ENCODE measurements at places on chromosomes 7 and 10.

GRCh38 chr10:88835910-88836221, 15.8 kb downstream of the ANKRD22 start:
- DNase-seq = no peak

DNA sequence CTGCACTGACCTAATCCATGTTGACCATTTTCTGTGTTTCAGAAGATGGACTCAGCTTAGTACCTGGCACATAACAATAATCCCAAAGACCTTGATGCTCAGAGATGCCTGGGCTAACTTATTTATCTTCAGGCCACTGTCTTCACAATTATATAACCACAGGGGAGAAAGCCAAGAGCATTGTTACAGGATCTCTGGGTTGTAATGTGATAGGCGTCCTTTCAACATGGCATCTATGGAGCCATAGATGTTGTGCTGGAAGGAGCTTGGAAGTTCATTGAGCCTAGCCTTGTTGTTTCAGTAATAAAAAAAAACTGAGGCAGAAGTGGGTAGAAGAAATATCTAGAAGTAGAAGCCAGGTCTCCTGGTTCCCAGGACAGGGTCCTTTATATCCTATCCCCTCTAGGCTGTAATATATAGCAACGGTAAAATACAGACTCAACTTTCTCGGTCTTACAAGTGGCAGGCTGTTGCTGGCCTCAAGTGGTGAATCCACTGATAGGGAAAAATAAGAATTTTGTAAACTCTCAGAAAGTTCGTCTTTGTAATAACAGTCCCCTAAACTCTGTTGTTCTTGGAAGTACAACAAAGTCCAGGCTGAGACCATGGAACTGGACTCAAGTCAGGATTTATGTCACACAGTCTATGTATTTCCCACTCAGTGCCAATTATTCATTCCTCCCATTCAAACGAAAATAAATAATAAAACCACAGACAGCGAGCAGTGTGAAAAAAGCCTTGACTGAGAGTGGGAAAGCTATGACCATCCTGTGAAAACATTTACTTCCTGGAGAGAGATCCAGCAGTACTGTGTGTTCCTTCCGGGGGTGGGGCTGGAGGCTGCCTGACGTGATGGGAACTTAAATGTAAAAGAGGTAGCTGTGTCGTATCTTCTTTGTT, 277.6 kb downstream of the REEP3 start:
- DNase-seq = no peak

DNA sequence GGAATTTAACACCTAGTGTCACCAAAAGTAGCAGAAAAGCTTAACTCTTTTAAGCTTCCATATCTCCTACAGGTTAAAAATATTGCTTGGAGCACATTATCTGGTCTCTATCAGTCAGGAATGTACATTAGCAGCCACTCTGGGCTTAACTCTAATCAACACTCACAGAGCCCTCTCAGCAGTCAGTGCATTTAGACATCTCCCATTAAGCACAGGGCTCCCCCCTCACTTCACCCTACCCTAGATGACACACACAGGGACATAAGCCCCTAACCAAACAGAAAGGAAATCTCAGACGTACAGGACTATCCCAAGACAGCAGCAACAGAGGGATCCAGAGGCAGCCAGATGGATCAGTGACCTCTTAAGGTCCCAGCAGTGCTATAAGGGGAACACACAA, 26.4 kb downstream of the FBXW4 start:
- DNase-seq = no peak

GRCh38 chr10:36888925-36889573, 236.3 kb upstream of the ANKRD30A start:
- no peak for DNase-seq

- no peak for DNase-seq
These were observed 15.2 kb upstream of the RASSF4 start for GRCh38 chr10:44944354-44944753.

- DNase-seq = peak; percentile 64
These were observed 31.6 kb upstream of the TMEM254 start for GRCh38 chr10:80046629-80047441.

- DNase-seq = no peak
These were observed 379.2 kb upstream of the GHITM start for GRCh38 chr10:83760142-83760541.

DNA sequence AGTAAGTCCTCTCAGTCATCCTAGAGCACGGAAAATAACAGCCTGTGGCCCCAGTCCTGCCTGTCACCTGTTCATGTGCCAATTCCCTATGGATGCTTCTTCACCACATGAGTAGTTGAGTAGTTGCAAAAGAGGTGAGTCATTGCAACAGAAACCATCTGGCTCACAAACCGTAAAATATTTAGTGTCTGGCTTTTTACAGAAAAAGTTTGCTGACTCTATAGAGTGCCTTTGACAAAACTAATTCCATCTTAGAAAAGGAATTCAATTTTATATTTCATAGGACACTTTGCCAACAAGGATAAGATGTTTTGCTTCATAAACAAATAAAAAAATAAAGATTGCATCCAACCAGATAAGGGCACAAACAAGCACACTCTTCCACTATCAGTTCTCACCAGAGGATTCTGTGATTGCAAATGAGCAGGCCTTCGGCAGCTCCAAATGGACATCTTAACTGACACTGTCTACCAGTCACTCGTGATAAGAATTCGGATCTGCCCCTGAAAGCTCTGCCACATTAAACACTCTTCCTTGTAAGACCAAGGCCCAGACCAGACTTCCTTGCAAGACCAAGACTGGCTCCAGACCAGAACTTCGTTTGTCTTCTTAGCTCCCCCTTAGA, 242.7 kb upstream of the SEMA3C start:
- no peak for DNase-seq

DNA sequence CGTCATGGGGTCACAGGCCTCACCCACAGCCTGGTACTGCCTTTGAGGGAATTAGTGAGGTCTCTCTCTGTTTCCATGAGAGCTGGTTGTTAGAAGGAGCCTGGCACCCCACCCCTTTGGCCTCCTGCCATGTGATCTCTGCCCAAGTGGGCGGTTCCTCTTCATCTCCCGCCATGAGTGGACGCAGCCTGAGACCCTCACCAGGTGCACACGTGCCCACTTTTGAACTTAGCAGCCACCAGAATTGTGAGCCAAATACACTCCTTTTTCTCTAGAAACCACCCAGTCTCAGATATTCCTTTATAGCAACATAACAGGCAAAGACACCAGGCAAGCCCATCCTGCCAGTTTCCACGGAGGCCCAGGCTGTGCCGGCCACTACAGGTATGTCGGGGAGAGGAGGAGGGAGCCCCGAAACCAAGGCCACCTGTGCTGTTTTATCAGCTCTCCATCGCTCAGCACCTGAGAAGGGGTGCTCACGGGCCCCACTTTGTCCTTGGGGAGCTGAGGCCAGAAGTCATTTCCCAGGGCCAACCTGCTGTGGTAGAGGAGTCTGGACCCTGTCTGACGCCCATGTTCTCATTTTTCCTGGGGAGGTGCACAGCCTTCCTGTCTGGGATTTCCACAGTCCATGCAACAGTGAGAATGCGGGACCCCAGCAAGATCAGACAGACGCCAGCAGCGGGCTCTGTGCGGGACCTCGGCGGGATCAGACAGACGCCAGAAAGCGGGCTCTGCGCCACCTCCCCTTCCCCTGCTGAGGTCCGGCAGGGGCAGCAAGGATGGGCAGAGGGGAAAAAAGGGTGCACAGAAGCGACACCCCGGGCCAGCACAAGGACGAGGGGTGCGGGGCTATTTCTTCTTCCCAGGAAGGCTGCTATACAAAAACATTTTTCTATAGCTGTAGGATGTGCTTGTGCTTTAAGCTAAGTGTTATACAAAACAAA, 220.5 kb downstream of the ELFN1 start:
- DNase-seq = no peak

- DNase-seq = no peak
These were observed 91.0 kb upstream of the COL1A2 start for GRCh38 chr7:94303695-94304094.

DNA sequence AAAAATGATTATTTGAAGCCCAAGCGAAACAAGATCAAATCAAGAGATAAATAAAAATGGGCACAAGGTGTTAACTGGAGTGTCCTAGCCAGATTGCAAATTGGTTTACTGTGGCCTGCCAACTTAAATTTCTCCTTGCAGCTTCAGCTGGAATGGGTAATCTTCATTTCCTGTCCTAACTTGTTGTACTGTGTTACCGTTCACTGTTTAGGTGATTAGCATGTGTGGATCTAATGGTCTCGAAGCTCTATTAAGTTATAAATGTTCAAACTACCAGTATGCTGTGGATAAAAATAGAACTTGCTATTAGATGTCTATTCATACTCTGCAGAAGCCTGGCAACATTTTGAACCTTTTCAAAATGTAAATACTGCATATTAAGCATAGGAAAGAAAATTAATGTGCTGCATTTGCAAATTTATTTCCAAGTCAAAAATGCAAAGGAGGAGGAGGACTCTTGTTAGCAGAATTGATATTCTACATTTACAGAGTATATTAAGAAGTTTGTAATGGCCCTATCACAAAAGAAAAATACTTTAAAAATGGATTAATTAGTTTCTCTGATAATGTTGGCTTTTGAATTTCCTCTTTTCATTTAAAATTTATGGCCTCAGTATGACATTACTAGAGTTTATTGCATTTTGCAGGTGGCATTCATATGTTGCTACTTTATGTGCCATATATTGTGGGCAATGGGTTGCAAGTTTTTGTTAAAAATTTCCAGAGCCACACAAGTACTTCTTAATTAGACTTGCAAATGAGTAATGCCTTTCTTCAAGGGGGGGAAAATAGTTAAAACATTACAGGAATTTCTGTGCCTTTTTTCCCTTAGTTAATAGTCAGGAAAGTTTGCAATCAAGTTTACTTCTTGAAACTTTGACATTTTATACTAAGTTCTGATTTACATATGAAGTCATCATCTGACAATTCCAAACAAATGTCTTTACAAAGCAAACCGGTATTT, 92.1 kb downstream of the CABCOCO1 start:
- DNase-seq = no peak

- no peak for DNase-seq
These were observed 997.3 kb downstream of the REEP3 start for GRCh38 chr10:64518456-64518855.

DNA sequence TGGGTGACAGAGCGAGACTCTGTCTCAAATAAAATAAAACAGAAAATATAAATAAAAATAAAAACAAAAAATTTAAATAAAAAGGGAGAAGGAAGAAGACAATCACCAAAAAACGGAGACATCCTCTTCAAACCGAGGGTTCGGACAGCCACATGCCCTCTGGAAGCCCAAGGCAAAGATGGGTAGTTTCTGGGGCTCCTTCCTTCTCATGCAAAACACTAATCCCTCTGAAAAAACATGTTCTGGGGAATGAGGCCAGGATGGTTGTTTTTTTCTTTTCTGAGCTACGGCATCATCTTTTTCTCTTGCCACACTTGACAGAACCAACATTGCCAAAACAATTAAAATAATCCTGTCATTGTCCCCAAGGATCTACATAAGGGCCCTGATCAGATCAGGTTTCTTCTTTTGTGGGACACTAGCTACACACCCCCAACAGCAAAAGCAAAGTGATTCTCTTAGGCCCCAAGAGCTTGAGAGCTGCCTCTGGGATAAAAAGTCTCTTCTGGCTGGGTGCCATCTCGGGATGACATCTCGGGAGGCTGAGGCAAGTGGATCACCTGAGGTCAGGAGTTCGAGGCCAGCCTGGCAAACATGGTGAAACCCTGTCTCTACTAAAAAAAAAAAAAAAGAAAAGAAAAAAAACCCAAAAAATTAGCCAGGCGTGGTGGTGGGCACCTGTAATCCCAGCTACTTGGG, 14.2 kb upstream of the POR start:
- DNase-seq = no peak

DNA sequence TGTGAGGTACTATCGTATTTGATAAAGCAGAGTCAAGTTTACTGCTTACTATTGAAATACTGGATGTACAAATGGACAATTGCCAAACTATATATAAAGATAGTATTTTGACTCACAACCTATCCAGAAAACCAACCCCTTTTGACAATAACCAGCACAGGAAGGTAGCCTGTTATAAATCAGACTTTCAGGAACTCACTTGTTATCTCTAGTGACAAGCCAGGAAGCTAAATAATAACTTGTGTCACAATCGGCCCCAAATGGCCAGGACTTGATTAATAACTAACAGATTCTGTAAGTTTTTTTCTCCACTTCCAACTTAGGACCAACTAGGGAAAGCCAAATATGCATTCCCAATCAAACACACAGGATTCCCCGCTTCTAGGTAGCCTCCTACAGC, 38.8 kb upstream of the SLC35G1 start:
- DNase-seq = no peak

DNA sequence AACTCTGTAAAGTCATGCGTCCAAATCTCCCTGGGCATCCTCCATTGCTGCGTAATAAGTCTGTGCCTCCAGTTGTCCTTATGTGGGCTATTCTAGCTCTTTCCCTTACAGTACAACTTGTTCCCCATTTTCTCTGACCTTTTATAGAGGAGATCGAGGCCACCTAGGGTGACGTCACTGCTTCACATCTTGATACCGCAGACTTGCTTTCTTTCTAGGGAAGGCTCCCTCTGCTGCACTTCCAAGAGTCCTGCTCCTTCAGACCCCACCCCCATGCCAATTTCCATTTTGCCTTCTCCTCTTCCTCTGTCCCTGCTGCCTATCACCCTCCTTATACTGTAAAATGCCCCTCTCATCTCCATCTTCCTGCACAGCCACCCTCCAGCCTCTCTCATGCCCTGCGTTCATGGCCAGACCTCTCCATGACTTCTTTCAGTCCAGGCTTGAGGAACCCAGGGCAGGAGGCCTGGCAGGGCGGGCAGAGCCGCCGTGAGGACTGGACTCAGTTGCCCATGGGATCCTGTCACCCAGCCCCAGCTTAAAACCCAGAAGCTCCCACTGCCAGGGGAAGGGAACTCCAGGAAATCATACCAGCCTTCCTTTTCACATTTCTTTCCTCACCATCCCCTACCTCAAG, 57.5 kb downstream of the CAMK1D start:
- no peak for DNase-seq

DNA sequence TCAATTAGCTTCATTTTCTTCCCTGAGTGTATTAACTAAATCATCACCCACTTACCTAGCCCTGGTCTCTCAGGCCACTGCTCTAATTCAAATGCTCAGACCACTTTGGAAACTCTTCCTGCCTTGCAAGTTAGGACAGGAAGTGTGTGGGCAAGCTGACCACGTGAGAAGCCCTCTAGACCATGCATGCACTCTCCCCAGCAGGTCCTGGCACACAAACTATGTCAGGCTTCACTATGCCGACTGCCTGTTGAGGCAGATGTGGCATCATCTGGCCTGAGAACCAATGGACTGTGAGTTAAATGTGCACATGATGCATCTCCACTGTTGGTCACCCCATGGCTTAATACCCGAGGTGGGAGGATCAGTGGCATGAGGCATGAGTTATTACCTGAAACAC, 439.6 kb downstream of the GRID1 start:
- DNase-seq = no peak
